ENCODE measurements at places on chromosomes 3 and 15.

GRCh38 chr3:136914739-136915138, 43.0 kb upstream of the IL20RB start:
- no peak for DNase-seq

- DNase-seq, result no peak
Measured at GRCh38 chr3:143507735-143508580, 340.3 kb downstream of the SLC9A9 start.

- DNase-seq, result no peak
Measured at GRCh38 chr15:96878129-96878528, 547.6 kb downstream of the NR2F2 start.

DNA sequence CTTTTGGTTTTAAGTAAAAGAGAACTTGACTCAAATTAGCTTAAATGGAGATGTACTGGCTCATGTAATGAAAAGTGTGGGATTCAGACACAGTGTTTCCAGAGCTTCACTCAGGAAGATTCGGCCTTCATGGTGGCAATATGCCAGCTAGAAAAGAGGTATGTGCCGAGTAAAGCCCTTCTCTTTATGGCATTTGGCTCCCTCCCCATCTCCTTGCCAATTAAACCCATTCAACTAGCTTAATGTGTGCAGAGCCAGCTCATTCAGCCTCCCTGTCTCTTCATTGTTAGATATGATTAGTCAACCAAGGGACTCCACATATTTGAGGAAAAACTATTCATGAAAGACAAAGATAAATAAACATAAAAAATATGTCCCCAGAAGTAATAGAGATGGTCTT, 15.0 kb upstream of the TRANK1 start:
- no peak for DNase-seq

GRCh38 chr3:114427285-114428043, 133.6 kb downstream of the TIGIT start:
- no peak for DNase-seq

- DNase-seq, result no peak
Measured at GRCh38 chr3:177358977-177359592, 161.8 kb upstream of the TBL1XR1 start.

DNA sequence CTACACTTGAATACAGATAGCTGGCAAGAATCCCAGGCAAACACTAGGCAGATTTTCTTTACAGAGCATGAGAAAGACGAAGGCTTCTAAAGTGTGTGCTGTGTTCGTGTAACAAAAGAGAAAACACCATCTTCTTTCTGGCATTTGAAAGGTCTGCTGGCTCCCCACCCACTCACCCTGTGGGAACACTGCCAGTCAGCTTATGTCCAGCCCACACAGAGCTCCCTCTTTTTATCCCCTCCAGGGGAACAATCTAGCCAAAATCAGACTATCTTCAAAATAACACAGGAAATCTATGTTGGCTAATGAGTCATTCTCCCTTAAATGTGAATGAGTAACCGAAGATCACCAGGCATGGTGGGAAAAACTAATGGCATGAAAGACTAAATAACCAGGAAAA, 45.6 kb upstream of the PAQR5 start:
- no peak for DNase-seq

DNA sequence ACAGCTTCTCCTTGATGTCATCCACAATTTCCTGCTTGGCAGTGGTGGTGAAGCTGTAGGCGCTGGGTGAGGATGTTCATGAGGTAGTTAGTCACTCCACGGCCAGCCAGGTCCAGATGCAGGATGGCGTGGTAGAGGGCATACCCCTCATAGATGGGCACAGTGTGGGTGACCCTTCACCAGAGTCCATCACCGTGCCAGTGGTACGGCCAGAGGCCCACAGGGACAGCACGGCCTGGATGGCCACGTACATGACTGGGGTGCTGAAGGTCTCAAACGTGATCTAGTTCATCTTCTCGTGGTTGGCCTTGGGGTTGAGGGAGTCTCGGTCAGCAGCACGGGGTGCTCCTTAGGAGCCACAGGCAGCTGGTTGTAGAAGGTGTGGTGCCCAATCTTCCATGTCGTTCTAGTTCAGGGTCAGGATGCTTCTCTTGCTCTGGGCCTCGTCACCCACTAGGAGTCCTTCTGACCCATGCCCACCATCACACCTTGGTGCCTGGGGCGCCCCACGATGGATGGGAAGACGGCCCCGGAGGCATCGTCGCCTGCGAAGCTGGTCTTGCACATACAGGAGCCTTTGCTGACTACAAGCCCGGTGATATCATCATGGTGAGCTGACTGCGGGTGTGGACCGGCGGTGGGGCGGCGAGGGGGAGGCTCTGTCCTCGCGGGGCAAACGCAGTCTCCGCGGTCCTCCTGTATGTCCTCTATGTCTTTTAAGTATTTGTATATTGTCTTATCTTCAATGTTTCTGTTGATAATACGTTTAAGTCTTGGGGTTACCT, 1119.0 kb downstream of the NAALADL2 start:
- DNase-seq, result no peak

GRCh38 chr3:72462595-72463011, 385.6 kb downstream of the SHQ1 start:
- DNase-seq, result no peak

DNA sequence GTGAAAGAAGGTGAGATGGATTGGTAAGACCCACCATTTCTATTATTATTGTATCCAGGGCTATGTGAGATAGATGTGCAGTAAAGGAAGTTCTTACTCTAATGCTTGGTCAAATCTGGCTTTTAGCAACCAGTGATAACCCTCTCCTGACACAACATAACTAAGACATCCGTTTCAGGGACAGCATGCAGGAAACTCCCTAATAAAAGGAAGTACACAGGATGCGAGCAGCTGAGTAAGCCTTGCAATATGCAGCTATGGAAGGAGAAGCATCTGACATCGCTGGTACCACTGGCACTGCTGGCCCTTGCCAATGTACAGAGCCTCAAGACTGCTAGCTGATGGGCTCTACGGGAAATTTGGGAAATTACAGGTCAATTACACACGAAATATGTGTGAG, 662.3 kb downstream of the NR2F2 start:
- no peak for DNase-seq

- no peak for DNase-seq
Measured at GRCh38 chr3:118577055-118577777, 457.4 kb downstream of the IGSF11 start.

DNA sequence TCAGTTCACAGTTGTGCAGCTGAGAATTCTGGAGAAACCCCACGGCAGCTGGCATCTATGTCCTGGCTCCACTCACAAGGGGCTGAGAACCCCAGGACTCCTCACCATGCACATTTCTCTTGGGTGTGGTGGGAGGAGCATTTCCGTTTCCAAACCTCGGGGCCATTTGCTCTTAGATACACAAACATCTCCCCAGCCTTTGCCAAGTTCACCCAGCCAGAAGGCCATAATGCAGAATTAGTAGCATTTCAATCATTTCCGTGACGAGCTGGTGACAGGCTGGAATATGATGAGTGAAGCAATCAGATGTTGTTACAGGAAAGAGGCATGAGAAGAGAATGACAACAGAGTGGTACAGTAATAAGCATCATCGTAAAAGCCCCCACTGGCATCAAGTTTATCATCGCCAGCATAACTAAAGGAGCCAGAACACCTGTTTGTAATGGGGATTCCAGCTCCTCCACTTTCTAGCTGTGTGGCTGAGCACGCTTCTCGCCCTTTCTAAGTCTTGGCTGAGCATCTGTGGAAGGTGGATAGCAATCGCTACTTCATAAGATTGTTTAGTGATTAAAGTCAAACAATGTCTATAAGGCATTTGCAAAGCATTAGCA, 82.0 kb downstream of the LIPC start:
- DNase-seq, result no peak

All from OCI-M1 (cell line).